NCI-H2107 (cell line): ENCODE measurements at places on chromosomes 7 and 10.

DNA sequence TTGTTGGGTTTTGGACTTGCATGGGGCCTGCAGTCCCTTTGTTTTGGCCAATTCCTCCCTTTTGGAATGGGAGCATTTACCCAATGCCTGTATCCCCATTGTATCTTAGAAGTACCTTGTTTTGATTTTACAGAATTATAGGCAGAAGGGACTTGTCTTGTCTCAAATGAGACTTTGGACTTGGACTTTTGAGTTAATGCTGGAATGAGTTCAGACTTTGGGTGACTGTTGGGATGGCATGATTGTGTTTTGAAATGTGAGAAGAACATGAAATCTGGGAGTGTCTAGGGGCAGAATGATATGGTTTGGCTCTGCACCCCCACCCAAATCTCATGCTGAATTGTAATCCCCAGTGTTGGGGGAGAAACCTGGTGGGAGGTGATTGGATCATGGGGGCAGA lies 76.8 kb upstream of the MKI67 start:
- DNase-seq = no peak

DNA sequence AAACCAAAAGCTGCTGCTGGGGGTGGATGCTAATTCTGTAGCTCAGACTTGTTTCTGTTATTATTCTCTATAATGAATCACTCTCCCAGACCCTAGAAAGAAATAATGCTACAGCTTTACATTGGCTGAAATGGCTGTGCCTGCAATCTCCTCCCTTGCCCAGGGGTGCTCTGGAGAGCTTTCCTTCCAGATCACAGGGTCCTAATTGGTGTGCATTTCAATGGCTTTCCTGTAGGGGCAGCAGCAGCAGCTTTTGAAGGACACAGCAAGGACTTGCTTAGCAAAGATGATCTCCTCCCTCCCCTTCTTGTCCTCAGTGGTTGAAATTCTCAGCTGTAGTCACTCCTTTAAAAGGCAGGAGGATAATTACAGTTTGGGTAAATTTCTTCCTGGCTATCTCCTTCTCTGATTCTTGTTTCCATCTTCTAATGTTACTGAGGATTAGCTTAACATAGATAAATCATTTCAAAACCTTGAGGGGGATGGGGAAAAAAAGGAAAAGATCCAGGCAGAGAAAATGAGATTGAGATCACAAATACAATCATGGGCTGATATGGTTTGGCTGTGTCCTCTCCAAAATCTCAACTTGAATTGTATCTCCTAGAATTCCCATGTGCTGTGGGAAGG lies 120.2 kb upstream of the CTTNBP2 start:
- DNase-seq = no peak

GRCh38 chr10:32111585-32111984 lies 55.4 kb upstream of the KIF5B start:
- no peak for DNase-seq

DNA sequence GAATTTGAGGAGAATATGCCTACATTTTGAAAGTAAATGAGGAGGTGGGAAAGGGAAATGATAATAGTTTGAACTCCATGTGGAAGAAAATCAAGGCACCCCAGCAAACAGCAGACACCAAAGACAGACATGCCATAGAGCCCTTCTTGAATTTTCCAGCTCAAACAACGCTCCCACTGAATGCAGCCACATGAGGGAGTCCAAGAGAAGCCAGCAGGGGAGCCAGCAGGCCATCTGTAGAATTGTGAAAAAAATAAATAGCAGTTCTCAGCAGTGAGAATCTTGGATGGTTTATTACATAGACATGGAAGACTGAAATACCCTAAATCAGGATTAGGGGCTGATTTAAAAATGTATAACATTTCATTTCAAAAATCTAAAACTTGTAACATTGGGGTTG lies 1567.3 kb upstream of the LRRTM3 start:
- no peak for DNase-seq

GRCh38 chr7:13165854-13166253 lies 478.4 kb downstream of the ARL4A start:
- DNase-seq = no peak

GRCh38 chr7:139899328-139899955 lies 70.4 kb downstream of the TBXAS1 start:
- no peak for DNase-seq

- DNase-seq = no peak
Measured at GRCh38 chr10:34240039-34240438, 575.1 kb downstream of the PARD3 start.

GRCh38 chr10:130761032-130761575 lies 550.4 kb downstream of the TCERG1L start:
- DNase-seq = no peak

DNA sequence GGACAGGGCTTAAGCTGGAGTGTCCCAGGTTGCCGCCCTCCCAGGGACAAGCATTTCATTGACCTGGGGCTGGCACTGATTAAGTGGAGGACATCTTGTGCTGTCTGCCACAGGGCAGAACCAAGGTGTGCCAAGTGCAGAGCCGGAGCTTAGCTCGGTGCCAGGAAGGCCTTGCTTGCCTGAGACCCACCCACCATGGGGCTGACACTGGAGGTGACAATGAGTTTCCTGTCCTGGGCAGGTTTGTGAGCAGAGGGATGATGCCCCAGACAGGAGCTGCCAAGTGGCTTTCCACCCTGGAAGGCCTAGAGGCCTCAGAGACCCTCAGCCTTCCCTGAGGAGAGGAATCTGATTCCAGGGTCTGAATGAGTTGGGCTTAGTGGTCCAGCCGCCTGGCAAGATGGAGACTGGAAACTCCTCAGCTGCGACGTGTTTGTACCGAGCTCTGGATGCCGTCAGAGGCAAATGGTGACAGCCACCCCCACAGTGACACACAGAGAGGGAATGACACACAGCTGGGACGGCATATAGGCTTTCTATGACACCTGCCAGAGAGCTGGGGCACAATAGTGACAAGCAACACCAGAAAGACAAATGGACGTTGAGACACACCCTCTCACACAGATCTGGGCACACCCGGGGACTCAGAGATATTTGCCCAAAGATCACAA lies 2.6 kb downstream of the ADCYAP1R1 start:
- DNase-seq = no peak

DNA sequence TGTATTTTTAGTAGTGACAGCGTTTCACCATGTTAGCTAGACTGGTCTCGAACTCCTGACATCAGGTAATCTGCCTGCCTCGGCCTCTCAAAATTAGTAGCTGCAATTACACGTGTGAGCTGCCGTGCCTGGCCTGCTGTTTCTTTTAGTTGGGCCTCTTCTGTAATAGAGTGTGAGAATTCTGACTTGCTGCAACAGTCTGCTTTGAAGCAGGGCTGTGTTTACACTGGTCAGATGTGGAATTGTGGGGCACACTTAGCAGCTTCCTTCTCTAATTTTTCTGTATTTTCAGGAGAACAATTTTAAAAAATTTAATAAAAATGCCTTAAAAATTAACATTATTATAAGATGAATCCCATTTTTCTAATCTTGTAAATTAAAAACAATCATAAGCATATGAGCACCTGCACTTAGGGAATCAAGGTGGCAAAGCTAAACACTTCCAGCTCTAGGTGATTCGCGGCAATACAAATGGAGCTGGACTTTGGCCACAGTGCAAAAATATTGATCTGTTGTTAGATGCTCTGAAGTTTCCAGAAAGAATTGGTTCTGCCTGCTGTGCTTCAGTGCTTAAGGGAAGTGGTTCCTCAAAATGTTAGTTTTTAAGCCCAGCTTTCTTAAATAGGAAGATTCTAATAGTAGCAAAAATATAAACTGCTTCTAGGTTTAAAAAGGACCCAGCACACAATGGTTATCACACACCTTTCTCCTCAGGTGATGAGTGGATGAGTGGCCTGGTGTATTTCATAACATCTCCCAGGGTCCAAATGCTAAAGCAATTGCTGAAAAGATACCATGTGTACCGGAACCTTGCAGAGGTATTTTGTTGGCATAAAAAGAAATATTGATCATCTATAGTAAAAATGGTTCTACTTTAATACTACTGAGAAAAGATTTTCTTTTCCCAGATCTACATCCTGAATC lies 63.5 kb upstream of the ATRNL1 start:
- no peak for DNase-seq

- DNase-seq = no peak
Measured at GRCh38 chr10:72697716-72698115, 5.8 kb downstream of the MCU start.

DNA sequence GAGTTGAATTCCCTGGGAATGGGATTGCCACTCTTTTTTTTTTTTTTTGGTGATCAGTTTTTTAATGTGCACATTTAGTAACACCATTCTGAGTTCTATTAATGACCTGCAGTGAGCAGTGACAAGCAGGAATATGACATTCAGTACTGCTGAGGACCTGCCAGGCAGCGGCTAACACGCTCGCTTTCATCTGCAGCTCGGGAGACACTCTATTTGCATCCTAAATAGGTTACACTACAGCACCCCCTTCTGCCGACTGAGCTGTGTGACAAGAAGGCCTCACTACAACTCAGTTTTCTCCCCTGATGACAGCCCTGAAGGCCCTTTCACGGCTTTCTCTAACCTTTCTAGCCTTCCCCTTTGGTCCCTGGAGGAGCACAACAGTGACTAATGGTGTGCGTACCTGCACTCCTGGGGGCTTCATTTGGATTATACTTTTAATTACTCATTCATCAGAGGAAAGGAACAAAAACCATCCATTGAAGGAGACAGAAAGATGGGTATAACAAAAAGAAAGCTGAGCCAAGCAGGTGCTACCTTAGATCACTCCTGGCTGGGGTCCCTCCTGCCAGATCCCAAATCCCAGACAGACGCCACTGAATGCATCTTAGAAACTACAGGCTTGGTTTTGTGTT lies 872.4 kb downstream of the LRMDA start:
- peak; percentile 57 for DNase-seq

DNA sequence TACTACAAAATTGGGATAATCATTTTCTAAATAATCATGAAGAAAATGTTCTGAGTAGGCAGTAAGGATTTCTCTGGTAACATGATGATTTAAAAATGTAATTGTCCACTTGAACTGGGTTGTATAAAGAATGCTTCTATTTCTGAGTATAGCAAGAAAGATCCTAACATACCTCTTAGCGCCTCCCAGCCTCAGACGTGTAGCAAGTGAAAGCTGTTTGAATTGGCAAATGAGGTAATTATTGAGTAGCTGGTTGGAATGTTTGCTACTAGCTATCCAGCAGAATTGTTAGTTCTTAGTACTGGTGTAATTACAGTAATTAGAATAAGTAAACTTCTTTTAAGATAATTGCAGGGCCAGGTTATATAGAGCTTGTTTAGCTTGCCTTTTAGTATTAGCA lies 47.9 kb downstream of the SEPTIN7 start:
- no peak for DNase-seq

GRCh38 chr7:102398543-102398942 lies 2.4 kb downstream of the PRKRIP1 start:
- DNase-seq = no peak

DNA sequence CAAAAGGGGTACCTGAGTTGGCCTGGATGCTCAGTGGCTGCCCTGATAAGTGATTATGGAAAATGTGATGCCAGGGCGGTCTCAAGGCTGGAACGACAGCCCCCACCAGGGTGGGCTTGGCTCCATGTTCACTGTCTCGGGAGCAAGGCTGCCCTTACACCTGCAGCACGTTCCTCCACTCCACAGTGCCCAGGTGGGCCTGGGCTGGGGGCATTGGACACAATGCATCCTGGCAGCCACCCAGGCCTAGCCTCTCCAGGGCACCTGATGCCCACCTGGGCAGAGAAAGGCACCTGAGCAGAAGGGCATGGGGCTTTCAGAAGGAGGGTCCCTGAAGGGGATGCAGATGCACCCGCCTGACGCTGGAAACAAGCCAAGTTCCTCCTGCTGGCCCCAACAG lies 548.3 kb downstream of the DNAJB6 start:
- DNase-seq = no peak

GRCh38 chr10:50224330-50224952 lies 26.9 kb downstream of the ASAH2 start:
- DNase-seq = peak; percentile 21

- no peak for DNase-seq
Measured at GRCh38 chr7:97390915-97391593, 273.6 kb downstream of the SDHAF3 start.

- no peak for DNase-seq
Measured at GRCh38 chr7:53325061-53325460, 289.6 kb downstream of the POM121L12 start.

DNA sequence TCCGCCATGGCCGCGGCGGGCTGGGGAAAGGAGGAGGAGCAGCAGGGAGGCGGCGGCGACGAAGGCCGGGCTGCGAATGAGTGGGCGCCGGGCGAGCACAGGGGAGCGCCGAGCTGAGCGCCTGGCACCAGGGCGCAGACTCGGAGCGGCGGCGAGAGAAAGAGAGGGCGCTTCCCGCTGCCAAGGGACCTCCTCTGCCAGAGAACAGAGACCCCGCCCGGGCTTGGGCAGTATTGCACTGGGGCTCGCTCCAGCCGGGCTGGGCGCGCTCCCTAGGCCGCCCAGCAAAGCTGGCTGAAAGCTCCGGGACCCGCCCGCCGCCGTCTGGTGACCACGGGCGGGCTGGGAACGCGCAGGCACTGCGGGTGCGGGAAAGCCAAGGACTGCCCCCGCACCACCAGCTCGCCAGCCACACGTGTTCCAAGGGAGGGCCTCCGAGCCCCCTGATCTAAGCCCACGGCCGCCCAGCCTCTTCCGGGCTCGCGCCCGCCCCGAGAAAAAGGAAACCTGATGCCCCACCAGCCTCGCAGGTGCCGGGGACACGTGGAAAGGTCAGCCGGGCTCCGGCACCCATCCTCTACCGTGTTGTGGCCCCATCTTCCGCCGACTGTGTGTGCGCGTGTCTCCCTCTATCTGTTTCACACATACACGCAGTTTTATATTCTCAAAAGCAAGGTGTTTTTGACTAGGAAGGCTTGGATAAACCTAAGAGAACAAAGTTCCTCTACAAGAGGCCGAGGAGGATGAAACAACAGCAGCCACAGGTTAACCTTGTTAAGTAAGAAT lies at the start of gene CCDC6:
TSS of gene CCDC6 (minus strand) at position 140 of the 786 bp plus-strand sequence. CDS start at position 8, 132 bp downstream.
- DNase-seq = peak; percentile 55

GRCh38 chr7:14836571-14837189 lies 65.9 kb downstream of the DGKB start:
- peak; percentile 71 for DNase-seq

DNA sequence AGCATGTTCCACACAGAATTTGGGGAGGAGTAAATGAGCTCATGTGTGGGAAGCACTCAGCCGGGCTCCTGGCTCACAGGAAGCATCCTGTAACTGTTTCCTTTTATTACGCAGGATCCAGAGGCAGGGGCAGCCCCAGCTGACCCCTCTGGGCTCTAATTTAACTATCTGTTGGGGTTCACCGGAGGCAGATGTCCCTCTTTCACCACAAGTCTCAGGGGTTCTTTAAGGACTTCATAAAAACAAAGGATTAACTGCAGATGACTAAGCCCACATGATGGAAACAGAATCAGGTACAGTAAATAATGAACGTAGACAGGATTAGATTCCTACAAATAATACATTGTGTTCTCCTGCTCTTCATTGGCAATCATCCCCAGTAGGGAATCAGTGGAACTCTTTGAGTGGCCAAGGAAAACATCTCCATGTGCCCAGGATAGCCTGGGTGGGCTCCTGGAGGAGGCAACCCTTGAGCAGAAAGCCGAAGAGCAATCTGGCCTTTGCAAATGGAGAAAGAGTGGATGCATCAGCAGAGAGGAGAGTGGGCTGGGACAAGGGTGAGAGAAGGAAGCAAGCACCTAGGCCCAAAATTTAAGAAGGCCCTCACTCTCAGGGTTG lies 24.6 kb downstream of the TBXAS1 start:
- DNase-seq = no peak

GRCh38 chr7:24874791-24875190 lies 105.2 kb downstream of the OSBPL3 start:
- DNase-seq = no peak
